Amniotic epithelial cell (primary cell): ENCODE measurements at places on chromosomes 1 and 21.

DNA sequence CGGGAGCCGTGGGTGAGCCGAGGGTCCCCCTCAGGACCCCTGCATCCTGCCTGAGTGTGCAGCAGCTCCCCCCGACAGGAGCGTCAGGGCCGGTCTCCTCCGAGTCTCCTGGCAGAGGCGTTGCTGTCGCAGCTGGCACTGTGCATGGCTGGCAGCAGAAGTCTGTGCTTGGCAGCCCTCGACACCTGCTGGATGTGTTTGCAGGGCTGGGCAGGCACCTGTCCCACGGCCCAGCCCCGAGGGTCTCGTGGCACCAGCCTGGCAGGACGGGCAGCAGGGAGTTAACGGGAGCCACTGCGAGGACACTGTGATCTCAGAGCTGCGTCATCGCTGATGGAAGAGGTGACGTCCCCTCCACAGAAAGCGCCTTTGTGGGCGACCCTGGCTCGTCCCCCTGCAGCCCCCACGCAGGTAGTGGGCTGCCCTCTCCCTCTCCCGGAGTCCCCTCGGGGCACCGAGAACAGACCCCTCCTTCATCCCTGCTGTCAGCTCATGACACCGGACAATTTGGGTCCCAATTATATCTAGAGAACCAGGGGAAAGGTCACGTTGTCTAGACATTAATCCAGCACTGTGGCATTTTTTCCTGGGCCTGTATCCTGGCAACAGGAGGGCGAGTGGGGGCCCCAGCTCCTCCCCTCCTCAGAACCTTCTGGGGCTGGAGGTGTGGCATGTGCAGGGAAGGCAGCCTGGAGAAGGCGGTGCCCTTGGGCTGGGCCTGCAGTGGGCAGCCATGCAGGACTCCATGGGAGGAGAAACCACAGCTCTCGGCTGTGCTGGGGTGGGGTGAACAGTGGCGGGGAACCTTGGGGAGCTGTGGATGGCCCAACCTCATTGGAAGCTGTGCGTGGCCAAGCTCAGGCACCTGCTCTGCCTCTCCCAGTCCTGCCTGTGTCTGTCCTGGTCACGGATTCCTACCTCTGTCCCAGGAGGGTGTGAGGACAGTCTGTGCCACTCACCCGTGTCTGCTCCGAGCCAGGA is 15.4 kb downstream of the COL18A1 start:
- no peak for DNase-seq

DNA sequence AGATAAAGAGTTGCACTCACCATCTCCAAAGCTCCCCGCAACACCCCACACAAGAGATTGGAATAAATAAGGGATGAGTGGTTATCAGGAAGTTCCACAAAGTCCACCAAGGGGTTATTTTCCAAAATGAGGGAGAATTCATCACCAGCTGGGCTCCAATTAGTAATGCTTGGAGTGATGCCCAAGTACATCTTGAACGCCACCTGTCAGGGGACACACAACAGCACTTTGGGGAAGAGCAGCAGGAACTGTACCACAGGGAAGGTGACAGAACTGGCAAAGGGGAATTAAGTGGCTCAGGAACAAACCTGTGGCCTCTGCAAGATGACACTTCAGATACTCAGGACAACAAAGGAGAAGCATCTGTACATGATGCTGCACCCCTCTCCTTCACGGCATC is 11.5 kb downstream of the TRAPPC3 start:
- no peak for DNase-seq

DNA sequence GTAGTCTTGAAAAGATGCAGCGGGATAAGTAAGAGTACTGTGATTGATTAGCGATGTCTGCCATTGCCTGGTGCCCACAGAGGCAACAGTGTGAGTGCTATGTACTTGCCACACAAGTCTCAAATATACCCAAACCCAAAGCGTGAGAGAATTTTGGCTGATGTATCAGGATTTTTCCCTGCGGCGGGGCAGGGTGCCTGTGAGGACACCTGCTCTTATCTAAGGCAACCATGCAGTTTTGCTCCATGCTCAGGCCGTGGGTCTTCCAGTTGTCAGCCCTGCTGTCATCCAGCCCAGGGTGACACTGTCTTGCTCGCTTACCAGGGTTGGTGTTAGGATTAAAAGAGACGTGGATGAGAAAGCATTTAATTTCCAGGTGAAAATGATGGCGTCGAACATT is 202.7 kb downstream of the PTPRU start:
- DNase-seq: no peak

- DNase-seq: peak; percentile 57
Observed at GRCh38 chr1:150813028-150813707, 5.1 kb upstream of the CTSK start.

DNA sequence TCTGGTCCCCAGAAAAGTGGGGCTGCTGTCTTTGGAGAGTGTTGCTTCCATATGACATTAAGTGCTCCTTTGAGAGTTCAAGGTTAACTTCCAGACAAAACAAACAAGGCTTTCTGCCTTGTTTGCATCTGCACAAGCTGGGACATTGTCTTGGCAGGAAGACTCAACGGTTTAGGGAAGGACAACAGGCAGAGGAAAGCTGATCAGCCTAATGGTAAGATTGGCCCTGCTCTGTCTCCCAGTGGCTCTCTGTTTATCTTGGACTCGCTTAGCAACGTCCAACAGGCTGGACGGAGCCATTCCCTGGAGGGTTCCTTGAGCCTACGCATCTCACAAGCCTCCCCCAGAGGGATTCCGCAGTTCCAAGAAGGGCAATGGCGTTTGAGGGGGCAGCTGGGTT is 62.2 kb upstream of the SLC44A3 start:
- no peak for DNase-seq

DNA sequence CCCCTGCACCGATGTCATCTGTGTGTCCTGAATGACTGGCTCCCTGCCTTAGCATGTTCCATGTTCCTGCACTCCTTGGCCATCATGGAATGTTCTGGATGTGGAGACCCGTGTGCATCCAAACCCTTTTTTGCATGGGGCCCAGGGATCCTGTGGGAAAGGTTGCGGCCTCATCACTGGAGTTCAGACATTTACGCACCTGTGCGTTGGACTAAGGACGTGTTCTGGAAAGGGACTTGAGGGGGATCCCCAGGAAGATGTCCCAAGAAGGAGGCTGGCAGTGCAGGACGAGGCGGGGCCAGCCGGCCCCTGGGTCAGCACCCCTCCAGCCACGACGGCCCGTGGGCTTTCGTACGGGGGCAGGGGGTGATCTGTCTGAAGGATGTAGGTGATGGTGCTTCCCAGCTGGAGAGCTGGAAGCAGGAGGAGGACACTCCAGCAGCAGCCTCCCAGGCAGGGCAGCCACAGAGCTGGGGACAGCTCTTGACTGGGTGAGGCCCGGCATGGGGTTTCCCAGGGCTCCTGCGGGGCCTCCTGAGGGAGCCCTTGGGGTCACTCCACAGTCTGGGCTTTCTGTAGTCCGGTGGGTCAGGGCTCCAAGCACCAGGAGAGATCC is 67.2 kb downstream of the SCCPDH start:
- DNase-seq: no peak

- DNase-seq: no peak
Observed at GRCh38 chr21:24976238-24976637, 631.0 kb downstream of the MRPL39 start.

DNA sequence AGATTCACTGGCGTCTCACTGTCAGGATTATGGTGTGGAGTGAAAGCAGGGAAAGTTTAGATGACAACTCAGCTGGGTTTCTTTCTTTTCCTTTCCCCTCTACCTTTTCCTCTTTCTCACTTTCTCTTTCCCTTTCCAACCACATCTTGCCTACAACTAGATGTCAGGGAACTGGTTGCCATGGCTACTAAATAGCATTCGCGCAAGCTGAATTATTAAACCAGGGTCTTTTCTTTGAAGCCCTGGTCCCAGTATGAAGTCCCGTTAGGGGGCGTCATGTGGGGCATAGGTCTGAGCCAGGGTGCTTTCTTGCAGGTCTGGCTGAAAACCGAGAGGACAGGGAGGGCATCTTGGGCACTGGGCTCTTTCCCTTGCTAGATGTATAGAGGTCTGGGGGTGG is 168.4 kb upstream of the CACNA1E start:
- DNase-seq: no peak

- DNase-seq: no peak
Observed at GRCh38 chr1:218349348-218350034, 4.4 kb downstream of the TGFB2 start.

- DNase-seq: no peak
Observed at GRCh38 chr1:234924450-234925355, 203.9 kb downstream of the TOMM20 start.

DNA sequence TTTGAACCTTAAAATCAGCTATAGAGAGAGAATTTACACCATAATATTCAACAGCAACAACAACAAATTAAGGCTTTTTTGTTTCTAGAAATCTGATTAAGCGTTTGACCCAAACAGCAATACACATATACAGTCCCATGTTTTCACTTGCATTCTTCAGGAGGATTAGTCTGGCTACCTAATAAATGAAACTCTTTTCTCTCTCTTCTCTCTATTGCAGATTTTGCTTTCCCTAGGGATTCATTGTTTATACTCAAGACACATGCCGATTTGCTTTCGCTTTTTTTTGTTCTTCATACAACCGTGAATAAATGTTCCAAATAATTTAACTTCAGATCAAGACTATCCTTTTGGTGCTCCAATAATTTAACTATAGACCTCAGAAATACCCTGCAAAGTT is 162.4 kb upstream of the PTBP2 start:
- DNase-seq: no peak

DNA sequence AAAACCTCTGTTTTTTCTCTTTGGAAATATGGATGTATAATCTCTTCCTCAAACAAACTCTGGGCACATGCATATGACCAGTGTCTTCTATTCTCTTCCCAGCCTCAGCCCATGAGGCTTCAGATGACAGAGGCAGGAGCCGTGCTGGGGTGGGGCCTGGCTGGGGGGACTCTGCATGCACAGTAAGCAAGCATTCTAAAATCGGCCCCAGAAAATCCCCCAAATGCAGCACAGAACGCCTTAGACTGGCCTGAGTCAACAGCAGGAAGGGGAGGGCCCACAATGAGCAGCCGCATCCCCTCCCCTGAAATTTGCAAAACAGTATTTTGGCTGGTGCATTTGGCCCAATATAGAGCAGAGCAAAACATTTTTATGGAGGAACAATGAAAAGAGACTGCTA is 47.8 kb downstream of the ITPKB start:
- DNase-seq: no peak

GRCh38 chr1:171641076-171641864 is 11.2 kb downstream of the MYOC start:
- no peak for DNase-seq

GRCh38 chr21:45251635-45252447 is 35.9 kb downstream of the POFUT2 start:
- no peak for DNase-seq

GRCh38 chr1:45687014-45687753 is 797 bp upstream of the TMEM69 start:
- DNase-seq: peak; percentile 99

DNA sequence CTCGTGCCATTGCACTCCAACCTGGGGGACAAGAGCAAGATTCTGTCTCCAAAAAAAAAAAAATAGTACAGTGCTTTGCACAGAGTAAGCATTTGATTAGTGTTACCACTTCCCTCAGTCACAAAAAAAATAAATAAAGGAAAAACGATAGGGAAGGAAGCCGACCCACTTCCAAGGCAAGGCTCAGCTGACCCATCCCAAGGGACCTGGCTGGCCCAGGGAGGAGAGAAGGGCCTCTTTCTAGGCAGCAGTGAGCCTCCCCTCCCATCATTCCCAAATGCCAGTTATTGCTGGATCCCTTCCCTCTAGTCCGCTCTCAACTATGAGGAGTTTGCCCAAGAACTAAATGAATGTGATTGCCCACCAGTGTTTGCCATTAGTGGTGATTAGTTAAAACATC is 77.8 kb downstream of the TMEM53 start:
- no peak for DNase-seq

GRCh38 chr1:2303016-2303775 is 75.1 kb downstream of the SKI start:
- DNase-seq: no peak

DNA sequence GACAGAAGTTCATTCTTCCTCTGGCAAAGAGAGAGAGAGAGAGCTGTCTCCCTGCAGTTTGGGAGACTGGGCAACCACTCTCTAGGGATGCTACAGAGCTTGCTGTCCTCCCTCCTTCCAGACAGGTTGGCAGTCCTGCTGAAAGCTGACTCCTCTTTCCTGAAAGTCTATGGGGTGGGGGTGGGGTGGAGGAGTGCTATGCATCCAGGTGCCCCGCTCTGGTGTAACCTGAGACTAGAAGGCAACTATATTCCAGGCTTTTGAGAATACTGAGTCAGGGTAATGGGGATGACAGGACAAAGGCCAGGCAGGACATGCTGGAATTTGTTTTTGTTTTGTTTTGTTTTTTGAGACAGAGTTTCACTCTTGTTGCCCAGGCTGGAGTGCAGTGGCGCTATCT is 55.4 kb downstream of the OPTC start:
- no peak for DNase-seq

DNA sequence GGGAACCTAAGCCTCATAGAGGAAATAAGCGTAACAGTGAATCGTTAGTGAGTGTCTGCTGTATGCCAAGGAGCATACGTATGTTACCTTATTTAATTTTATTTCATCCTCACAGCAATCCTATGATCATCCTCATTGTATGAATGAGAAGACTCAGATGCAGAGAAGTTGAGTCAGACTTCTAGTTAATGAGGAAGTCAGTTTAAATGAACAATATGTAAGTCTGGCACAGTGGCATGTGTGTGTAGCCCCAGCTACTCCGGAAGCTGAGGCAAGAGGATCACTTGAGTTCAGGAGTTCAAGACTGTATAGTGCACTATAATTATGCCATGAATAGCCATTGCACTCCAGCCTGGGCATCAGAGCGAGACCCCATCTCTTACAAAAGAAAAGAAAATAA is 148.0 kb downstream of the ZZZ3 start:
- DNase-seq: no peak

GRCh38 chr1:109786531-109787021 is 22.9 kb upstream of the EPS8L3 start:
- peak; percentile 76 for DNase-seq

DNA sequence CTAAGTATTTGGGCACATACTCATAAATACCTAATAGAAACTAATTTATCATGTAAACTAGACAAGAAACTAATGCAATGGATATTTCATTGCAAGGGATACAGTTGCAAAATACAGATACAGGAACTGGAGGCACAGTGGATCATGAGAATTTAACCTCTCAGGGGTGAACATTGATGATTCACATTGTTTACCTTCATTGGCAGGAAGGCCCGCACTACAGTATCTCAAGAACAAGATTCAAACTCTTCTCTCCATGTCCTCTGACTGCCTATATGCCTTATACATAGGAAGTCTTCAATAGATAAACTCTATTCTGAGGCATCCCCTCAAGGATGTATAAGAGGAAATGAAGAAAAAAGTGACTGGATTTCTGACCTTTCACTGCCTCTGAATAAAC is 18.4 kb upstream of the PTBP2 start:
- DNase-seq: peak; percentile 26
